ENCODE measurements at places on chromosomes 11 and 22. TPM values are rescaled to one million over a fixed set of nuclear protein-coding genes. Genes with fewer than 3 reads are reported as not detected.

GRCh38 chr11:44711787-44712608, 14.8 kb upstream of the TSPAN18 start:
- DNase-seq = peak; percentile 28

- DNase-seq = no peak
These were observed 1.8 kb upstream of the APOL3 start for GRCh38 chr22:36162127-36163034.

SMIM35 gene
- total RNA-seq = not detected

DNA sequence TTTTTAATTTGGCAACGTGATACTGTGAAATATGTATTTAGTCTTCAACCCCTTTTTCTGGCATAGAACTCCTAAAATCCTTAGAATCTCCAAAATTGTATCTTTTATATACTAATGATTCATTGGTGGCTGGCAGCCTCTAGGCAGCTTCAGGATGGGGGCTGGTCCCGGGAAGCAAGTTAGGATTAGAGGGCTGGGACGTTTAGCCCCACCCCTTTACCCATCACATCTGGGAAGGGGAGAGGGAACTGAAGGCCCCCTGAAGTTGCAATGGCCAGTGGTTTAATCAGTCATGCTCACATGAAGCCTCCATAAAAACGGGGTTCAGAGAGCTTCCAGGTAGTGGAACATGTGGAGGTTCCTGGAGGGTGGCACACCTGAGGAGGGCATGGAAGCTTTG, 7.1 kb downstream of the IL17RA start:
- no peak for DNase-seq

LBHD1 gene
- 9.3 TPM for total RNA-seq

DNA sequence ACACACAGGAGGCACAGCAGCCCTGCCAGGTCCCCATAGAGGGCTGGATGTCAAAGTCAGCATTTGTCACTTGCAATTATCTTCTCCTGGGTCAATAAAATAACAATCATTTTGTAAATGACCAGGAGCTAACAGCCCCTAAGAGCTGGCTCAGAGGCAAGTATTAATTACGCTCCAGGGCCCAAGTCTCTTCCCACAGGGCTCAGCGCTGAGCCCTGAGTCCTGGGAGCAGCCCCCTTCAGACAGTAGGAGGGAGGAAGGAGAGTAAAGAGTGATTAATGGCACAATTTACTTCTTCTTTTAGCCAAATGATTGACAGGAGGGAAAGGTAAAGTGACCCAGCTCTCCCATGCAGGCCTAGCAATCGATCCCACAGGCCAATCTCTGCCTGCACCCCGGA, 99.0 kb upstream of the DRD2 start:
- no peak for DNase-seq

KCTD14 gene
- total RNA-seq = 22.0 TPM

MMP3 gene
- not detected for total RNA-seq

GRCh38 chr11:66124564-66124963, 54.5 kb downstream of the PACS1 start:
- no peak for DNase-seq

HPX gene
- 3.2 TPM for total RNA-seq

DNA sequence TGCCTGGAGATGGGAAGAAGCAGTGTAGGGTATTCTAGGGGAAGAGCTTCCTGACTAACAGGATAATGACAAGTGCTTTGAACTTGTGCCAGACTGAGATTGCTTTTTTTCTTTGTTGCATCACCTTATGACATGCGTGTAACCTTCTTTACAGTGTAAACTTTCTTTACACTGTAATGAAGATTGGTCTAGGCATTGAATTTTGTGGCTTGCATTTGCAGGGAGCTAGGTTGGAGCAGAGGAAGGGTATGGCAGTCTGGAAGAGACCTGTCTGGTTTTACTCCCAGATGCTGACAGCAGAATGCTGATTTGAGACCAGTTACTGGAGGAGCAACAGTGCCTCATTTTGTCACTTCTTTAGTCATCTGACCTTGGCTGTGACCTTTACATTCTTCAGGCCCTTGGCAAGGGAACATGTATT, 5.6 kb downstream of the DDB2 start:
- no peak for DNase-seq

DNA sequence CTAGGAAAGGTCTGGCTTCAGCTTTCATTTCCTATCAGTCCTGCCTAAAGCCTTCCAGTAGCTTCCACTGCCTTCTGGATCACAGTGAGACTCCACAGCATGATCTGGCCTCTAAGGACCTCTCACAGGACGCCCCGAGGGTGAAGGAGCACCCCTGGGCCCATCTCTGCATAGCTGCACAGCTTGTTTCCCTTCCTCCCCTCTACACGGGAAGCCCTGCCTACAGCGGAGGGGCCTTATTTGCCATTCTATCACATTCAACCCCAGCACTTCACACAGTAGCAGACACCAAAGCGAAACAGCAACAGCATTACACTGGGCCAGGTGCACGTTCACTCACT, 162.3 kb upstream of the GRK3 start:
- no peak for DNase-seq

- no peak for DNase-seq
These were observed 62.8 kb downstream of the DDX10 start for GRCh38 chr11:108727665-108728064.

DNA sequence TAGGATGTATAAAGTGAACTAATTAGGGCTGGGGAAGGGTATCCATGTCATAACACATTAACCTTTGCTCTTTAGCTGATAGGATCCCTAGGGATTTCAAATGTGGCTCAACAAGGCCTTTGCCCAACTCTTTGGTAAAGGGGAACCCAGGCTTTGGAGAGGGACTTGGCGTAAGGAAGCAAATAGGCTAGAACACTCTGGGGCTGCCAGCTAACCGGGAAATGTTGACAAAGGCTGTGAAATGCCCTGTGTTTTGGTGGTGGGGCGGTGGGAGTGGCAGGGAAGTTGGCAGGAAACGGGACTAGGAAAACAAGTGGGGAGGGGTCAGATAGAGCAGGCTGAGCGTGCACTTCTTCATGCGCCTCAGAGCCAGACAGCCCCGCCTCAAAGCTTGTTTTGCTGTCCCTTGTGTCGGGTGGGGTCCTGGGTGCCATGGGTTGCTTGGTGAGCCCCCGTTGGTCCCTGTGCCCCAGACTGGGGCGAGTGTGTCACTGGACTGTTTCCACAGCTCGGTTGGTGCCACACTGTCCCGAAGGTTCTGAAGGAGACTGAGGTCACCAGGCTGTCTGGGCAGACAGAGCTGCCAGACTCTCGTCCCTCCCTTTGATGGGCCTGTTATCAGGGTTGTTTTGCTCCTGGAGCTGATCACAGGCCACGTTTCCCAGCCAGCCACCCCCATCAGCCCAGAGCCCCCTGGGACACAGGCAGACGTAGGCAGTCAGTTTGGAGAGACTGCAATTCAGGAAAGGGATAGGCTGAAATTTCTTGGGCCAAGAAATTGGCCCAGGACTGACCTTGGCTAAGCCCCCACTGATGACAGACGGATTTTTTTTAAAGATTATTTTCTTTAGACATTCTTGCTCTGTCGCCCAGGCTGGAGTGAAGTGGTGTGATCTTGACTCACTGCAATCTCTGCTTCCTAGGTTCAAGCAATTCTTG, 19.6 kb downstream of the KCTD21 start:
- DNase-seq = peak; percentile 30

- DNase-seq = no peak
These were observed 19.2 kb upstream of the OR56A3 start for GRCh38 chr11:5922749-5923426.

Data from upper lobe of left lung (tissue), 6 donors.